ENCODE measurements at places on chromosomes 5 and 9.

DNA sequence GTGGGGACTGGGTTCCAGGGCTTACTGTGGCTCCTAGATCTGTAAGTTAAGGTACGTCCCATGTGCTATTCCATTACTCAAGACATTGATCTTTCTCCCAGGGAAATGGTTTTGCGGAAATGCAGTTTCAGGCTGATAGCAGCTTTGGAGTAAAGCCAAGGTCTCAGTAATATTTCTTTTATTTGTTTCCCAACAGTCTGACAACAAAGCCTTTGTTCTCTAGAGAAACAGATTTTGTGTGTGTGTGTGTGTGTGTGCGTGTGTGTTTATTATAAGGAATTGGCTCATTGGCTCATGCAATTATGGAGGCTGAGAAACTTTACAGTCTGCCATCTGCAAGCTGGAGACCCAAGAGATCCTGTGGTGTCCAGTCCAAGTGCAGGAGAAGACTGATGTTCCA, 12.1 kb upstream of the POC5 start:
- no peak for DNase-seq

GRCh38 chr9:127136880-127137639, 14.6 kb upstream of the ANGPTL2 start:
- DNase-seq = no peak

DNA sequence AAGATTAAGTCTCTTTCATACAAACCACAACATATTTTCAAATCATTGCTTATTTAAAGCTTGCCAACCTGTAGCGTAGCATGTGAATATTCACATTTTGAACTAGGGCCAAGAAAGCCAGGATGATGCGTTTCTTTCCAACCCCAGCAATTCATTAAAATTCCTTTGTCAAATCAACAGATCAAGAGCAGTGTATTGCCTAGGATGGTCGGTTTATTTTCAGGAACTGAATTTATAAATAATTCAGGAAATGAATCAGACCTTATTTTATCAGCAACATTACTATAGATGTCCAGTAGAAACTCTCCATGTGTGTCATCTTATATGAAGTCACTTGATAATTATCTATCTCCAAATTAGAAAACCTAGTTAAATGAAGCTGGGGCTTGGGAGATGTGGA, 13.2 kb upstream of the AUH start:
- DNase-seq = no peak

- DNase-seq = no peak
Observed at GRCh38 chr9:125985998-125986655, 239.0 kb downstream of the PBX3 start.

DNA sequence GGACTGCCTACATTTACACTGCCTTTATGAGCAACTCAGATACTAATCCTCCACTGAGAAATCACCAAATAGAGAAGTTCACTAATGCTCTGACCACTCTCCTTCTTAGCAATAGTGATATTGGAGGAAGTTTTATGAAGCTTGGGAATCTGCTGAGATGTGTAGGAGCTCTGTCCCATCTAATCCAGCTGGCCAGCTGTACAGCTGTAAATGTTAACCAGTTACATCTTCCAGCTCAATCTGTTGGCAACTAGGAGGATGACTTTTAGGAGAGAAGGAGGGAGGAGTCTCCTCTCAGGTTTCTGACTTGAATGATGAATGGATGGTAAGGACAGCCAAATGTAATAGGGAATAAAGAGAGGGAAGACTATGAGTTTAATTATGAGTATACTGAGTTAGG, 36.3 kb upstream of the LRRC19 start:
- DNase-seq = no peak

DNA sequence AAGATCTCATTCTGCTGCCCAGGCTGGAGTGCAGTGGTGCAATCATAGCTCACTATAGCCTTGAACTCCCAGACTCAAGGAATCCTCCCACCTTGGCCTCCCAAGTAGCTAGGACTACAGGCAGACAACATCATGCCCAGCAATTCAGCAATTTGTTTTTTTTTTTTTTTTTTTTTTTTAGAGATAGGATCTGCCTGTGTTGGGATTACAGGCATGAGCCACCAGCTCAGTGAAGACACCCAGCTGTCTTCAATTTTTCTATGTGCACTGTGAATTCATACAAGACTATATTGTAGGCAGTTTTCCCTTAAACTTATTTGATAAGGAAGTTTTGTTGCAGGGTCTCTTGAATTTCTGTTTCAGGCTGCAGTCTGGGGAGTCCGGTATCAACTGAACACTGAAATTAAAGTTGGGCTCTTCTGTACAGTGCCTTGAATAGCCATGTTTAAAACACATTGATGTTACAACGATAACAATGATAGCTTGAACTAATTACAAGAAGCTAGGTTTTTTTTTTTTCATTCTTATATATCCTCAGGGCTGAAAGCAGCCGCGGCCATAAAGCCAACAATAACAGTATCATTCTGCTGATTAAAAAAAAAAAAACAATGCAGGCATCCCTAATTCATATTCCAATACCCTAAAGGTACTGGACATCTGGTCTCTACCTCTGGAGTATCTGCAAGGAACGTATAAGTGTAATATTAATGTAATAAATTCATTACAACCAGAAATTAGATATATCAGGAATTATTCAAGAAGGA, 63.5 kb downstream of the MPDZ start:
- DNase-seq = no peak

DNA sequence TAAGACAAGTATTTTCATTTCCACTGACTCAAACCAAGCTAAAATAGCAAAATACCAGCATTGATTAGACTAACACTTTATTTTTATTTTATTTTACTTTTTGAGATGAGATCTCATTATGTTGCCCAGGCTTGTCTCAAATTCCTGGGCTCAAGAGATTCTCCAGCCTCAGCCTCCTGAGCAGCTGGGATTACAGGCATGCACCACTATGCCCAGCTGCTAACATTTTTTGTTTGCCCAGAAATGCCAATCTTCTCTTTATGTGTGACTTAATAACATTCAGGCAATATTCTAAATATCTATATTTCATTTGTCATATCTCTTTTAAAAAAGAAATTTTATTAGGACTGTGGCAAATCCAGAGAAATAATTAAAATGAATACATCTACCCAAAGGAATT, 55.0 kb downstream of the OXCT1 start:
- no peak for DNase-seq
